IPS DF 6.9 (cell line): ENCODE measurements at places on chromosomes 2 and 18.
A peak's percentile ranks its signal among the peaks of the same experiment; 100 is the strongest.

DNA sequence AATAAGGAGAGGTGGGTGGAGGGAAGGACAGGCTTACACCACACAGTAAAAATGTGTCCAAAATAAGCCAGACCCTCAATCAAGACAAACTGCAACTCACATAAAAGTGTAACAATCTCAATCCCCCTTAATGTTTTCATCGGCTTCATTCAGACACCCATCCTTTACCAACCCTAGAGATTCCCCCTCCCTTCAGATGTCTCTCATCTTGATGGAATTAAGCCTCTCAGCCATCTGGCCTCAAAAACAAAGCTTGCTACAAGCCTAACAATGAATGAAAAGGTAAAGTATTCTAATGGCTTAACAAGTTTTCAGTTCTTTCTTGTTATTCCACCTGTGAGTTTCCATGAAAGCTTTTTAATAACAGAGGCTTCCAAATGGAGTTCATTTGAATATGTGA, 5.2 kb downstream of the RTTN start:
- no peak for DNase-seq

GRCh38 chr2:32937602-32938448, 8.9 kb upstream of the LTBP1 start:
- DNase-seq, result peak; percentile 61

- DNase-seq, result no peak
Measured at GRCh38 chr2:28153851-28154250, 238.8 kb upstream of the FOSL2 start.

- no peak for DNase-seq
Measured at GRCh38 chr2:83115155-83115554, 1343.9 kb downstream of the SUCLG1 start.

DNA sequence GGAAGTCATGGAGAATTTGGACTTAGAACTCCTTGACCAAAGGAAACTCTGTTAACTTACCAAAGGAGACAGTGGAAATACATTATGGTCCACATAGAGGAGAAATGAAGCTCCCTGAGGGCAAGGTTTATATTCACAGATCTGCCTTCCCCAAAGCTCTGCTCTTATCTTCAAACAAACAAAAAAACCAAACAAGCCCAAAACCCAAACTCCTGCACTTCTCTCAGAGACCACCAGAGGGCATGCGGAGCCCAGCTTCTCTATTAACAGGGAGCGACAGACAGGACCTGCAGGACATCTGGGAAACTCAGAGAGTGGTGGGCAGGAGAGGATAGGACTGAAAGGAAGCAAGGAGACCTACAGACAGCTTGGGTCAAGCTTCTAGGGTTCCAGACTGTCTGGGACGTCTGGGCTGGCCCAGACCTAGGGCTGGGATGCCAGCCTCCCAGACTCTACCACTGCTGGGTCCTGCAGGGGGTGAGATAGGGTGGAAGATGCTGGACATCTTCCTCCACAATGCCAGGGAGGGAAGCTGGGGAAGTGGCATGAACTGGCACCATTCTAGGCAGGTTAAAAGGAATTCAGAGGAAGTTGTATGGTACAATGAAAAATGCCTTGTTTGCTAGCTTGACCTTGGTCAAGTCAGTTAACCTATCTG, 4.0 kb upstream of the WNT10A start:
- no peak for DNase-seq

DNA sequence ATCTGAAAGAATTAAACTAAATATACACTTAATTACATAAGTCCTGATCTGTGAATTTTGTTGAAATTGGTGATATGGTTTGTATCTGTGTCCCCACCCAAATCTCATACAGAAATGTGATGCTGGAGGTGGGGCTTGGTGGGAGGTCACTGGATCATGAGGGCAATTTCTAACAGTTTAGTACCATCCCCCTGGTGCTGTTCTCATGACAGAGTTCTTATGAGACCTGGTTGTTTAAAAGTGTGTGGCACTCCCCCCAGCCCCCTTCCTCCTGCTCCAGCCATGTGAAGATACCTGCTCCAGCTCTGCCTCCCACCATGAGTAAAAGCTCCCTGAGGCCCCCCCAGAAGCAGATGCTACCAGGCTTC, 18.7 kb downstream of the FEZ2 start:
- no peak for DNase-seq

DNA sequence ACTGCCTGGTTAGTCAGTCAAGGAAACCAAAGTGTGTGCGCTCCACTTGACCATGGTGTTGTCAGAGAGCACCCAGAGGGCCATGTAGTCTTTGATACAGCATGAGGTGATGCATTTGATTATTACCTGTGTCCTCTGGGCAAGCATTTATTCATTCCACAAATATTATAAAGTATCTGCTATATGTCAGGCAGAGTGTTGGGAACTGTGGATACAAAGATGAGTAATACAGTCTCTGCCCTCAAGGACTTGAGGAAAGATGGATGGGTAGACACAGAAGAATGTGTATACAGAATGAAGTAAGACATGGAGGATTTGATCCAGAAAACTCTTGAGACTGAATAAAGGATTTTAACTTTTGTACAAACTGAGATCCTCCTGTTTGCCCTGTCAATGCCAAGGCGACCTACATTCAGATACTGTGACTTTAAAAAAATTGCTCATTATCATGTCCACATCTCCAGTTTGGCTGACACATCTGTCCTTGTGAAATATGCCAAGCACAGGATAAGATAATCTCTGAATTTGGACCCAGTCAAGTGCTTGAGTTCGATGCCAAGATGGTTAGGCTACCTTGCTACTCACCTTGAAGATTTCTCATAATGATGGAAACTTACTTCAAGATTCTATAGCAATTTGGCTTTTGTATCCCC, 50.8 kb downstream of the ACYP2 start:
- no peak for DNase-seq

DNA sequence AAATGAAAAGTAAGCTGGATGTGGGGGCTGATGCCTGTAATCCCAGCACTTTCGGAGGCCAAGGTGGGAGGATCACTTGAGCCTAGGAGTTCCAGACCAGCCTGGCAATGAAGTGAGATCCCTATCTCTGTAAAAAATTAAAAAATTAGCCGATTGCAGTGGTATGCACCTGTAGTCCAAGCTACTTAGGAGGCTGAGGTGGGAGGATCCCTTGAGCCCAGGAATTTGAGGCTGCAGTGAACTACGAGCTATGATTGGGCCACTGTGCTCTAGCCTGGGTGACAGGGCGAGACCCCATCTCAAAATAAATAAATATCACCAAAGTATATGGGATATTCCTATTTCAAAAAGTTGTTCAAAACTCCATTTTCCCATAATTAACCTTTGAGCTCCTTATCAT, 101.1 kb upstream of the FZD5 start:
- DNase-seq, result no peak

DNA sequence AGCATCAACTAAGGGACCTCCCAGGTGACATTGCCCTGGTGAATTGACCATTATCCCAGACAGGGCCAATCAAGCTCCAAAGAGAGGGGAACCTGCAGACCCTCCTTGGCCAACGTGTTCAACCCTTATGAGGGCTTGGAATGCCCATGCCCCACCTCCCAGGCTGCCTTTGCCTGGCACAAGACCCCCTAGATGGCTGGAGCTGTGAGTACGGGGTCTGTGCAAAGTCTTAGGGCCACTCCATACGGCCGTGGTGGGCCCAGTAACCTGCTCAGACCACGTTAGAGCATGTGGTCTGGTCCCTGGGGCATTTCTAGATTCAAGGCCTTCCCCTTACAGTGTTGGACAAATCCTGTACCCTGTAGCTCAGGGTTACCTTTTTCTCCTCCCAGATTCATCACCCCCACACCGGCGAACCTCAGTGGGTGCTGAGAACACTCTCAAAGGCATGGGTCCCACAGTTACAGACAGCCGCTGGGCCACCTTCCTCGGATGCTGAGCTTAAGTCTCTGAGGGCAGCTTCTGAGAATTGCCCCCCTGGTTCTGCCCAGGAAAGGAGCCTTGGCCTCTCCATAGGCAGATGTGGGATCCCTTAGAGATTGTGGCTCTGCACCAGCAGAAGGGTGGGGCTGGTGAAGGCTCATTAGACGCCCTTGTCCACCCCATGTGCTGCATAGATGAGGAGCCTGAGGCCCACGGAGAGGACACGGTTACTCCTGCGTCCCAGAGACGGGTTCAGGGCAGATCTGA, 18.3 kb upstream of the KCNK3 start:
- DNase-seq, result no peak

- no peak for DNase-seq
Measured at GRCh38 chr18:24402209-24402785, 4.7 kb upstream of the OSBPL1A start.

DNA sequence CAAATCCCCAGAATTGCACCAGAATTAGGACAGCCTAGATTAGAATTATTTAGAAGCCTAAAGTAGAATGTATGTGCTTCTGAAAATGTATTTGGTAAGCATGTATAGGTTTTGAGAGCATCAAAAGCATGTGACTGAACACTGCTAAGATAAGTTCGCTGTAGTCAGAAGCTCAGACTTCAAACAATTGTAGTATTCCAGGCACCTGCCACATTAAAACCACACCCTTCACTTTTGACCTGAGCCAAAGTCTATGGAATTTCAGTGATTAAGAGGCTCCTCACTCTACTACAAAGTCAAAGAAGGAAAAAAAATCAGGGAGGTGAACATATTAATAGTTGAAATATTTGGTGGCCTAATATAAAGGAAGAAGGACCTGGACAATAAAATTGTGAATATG, 8.2 kb downstream of the KCNJ3 start:
- DNase-seq, result no peak

DNA sequence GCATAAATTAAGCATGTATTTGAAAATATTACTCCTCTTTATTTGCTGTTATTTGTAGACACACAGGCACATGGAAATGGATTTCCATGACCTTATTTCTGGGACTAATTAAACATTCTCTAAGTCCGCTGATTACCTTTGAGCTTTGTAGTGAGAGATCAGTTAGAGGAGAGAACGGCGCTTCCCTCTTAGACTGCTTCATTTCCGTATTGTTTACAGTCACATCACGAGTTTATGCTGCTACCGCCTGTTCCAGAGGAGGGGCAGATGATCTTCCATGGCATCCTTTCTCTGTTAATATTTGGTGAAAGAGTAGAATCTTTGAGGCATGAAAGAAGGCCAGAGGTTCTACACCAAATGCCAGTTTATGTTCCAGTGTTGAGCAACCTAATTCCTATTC, 404.4 kb downstream of the TRIB2 start:
- DNase-seq, result no peak

DNA sequence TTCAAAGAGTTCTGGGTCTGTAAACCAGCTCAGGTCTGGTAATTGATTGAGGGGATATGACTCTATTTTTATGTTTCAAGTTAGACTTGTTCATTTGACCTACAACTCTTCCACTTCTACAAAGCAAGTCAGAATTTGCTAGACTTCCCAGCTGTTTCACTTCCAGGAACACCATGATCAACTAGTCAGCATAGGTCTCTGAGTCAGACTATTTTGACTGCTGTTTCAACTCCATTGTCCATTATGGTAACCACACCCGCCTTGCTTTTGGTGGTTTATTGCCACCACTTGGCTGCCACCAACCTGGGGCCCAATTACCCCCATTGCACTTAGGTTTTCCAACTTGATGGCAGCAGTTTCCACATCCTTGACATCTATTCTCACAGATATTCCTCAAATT, 116.6 kb downstream of the LAMA3 start:
- DNase-seq, result no peak

GRCh38 chr18:11733031-11733430, 44.0 kb downstream of the GNAL start:
- DNase-seq, result no peak

DNA sequence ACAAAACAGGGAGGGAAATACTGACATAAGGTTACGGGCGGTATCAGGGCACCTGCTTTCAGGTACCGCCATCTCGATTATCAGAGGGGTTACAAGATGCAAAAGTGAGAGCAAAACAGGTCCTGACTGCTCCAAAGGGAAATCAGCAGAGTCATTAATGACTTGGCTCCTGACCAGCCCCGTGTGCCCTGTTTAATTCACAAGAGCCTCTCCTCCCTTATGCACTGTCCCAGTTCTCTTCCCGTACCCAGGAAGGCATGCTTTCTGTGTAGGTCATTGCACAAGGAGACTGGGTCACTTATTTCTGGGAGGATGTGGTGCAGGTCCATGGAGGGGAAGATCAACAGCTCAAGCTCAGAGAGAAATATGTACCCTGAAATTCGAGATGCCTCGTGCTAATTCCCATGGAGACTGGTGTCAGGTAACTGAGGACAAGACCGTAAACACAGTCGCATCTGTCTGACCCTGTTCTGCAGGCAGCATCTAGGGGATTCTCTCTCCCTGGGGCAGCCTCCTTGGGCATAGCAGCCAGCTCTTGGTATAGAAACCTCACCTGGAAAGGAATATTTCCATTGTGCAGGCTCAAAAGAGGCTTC, 79.9 kb downstream of the HNRNPLL start:
- no peak for DNase-seq

DNA sequence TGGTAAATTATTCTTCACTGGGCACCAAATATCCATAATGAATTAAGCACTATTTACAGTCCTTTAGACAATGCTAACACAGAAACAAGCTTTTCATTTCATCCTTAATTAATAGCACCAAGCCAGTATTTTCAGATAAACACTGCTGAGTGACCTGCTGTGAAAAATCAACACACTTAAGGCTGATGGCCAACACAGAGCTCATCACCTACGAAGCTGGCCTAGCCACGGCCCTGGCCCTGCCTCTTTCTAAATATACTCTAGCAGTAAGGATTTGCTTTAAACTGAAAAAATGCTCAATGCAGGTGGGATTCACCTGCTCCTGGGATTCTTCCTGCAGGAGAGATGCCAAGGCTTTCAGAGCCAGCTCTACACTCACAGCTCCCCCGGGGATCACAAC, 18.4 kb downstream of the CYB5A start:
- DNase-seq, result no peak

GRCh38 chr18:31429623-31430022, 17.9 kb upstream of the DSG3 start:
- DNase-seq, result no peak

- DNase-seq, result no peak
Measured at GRCh38 chr2:72999729-73000725, 71.5 kb downstream of the SFXN5 start.

DNA sequence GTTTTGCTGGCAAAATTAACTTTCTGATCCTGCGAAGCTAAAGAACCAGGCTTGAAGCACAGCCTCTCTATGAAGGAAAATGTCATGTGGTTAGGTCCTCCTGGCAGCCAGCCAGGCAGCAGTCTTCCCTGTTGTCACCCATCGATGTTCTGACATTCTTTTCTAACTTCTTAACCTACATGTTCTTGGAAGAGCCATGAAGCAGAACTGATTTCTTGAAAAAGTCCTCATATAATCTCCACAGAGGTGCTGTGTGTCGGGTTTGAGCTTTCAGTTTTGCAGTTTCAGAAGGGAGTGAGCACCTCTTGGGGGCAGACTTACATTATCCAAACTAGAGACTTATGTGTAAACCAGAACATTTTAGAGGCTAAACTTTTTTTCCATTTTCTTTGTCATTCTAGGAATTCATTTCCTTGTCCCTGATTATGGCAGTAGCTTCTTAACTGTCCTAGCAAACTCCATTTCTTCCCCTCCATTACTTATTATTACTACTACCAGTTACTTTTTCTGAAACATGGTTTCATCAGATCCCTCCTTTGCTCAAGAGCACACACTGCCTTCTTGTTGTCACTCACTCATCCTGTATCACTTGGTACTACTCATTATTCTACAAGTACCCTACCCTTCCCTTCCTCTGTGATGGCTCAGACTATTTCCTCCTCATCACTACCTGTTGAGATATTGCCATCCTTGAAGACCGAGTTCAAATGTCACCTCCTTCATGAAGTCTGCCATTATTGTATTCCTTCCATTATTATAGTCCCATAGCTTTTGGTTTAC, 31.1 kb downstream of the DOK1 start:
- DNase-seq, result no peak

GRCh38 chr2:100819370-100820272, at the start of gene NPAS2:
Gene NPAS2 (plus strand): TSS chr2:100820139. CDS start chr2:100904755, 84,616 bp downstream.
- DNase-seq, result no peak

- DNase-seq, result no peak
Measured at GRCh38 chr2:238079874-238080327, 19.1 kb downstream of the SCLY start.

GRCh38 chr18:69444221-69444620, 43.5 kb downstream of the DOK6 start:
- no peak for DNase-seq
